ENCODE measurements at places on chromosomes 3 and 15.

DNA sequence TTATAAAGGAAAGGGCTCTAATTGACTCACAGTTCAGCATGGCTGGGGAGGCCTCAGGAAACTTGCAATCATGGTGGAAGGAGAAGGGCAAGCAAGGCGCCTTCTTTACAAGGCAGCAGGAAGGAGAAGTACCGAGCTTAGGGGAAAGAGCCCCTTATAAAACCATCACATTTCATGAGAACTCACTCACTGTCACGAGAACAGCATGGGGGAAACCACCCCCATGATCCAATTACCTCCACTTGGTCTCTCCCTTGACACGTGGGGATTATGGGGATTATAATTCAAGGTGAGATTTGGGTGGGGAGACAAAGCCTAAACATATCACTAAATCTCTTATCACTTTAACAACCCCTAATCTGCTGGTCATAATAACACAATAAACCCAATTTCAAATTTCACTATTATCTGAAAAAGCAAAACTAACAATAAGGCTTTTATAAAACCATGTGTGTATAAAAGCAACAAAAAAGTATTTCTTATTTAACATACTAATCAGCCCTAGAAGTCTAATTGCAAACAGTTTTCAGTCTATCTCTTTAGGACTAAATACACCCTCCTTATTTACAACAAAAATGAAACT is 43.2 kb downstream of the SCAPER start:
- DNase-seq, result no peak

GRCh38 chr3:197394464-197395321 is 96.3 kb upstream of the DLG1 start:
- peak; percentile 32 for DNase-seq

DNA sequence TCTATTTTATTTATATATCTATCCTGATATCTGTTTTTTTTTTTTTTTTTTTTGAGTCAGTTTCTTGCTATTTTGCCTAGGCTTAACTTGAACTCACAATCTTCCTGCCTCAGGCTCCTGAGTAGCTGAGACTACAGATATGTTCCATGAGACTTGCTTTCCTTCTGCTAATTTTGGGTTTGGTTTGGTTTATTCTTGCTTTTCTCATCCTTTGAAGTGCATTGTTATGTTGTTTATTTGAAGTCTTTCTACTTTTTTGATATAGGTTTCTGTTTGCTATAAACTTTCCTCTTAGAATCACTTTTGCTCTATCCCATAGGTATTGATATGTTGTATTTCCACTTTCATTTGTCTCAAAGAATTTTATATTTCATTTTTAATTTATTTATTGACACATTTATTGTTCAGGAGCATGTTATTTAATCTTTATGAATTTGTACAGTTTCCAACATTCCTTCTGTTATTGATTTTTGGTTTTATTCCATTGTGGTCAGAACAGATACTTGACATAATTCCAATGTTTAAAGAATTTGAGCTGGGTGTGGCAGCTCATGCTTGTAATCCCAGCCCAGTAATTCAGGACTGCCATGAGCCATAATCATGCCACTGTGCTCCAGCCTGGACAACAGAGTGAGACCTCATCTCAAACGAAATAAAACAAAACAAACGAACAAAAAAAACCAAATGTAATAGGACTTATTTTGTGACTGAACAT is 62.3 kb upstream of the PLSCR4 start:
- DNase-seq, result no peak

DNA sequence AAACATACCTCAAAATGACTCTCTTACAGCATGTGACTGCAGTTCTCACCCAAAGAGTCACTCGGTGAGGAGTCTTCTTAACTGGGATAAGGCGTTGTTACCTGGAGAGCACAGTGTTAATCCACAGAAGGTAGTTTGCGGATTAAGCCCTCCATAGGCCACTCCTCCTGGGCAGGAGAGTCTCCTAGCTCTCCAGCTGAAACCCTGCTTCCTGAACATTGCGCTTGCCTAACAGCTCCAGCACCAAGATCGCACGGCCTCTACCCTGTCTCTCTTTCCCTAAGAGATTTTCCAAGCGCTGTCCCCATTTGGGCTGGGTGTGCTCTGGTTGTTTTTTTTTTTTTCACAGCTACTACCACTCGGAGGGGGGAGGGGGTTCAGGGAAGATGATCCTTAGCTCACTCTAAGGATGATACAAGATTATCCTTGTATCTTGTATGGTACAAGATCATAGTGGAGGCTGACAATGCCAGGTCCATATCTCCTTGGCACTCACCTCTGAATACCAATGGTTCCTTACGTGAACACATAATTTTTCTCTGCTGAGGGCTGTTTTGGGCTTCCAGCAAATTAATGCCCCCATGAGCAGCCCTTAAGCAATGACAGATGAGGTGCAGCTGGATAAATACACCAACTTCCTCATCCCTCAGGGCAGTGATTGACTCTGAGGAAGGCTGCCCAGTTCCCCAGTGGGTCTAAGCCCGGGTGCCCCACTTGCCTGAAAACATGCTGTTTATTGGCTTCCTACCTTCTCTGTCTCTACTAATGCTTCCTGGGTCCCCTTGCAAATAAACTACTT is 185.2 kb upstream of the TSC22D2 start:
- no peak for DNase-seq

DNA sequence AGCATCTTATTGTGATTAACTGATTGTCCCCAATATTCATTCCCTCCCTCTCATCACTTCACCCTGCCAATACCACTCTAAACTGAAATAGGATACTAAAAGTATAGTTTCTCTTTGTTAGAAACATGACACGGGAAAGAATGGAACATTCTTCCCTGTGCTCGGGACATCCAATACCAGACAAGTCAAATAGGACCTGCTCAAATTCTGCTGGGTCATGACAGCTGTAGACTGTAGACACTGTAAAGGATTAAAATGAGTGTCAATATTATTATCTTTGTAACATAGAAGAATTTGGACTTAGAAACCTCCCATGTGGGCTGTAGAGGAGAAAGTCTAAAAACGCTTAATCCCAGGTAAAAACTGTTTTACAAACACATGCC is 315.0 kb upstream of the NR2E3 start:
- DNase-seq, result no peak
